Stimulated activated CD8-positive, alpha-beta memory T cell treated with anti-CD3 and anti-CD28 coated beads, Interleukin-2, amount 100 ng/mL, for 48 hours (primary cell): ENCODE measurements at places on chromosomes 2 and 18.

GRCh38 chr2:152309352-152310214, 25.4 kb upstream of the FMNL2 start:
- DNase-seq: no peak

DNA sequence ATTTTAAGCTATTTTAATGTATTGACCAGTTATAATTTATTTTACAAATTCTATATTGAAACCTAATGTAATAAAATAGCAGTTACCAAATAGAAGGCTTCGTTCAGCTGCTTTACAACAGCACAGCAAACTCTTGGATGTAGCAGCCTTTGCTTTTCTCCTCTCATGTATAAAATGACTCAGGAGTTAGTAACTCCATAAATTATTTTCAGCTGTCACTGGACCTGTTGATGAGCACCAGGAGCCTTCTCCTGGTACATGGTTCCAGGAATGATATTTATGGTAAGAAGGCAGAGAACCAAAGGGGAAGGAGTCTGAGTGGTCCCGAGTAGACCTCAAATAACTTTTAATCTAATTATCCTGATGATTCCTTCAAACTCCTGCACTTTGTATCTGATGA, 256.4 kb upstream of the NETO1 start:
- no peak for DNase-seq

GRCh38 chr2:181904022-181904632, 12.6 kb downstream of the ITPRID2 start:
- DNase-seq: no peak

DNA sequence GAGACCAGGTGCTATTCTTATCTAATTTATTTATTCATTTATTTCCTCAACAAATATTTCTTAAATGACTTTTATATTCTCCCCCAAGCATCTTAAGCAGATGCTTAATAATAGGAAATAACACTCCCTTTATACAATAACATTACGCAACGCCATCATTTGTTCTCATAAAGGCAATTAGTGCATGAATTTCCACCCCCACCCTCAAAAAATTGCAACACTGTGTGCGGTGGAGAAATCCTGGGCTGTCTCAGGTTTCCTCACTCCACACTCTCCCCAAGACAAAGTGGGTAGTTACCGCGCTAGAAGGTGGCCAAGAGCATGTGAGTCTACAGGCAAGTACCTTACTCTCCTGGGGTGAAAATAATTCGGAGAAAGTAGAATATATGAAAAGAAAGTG, 37.0 kb upstream of the CTDP1 start:
- no peak for DNase-seq

DNA sequence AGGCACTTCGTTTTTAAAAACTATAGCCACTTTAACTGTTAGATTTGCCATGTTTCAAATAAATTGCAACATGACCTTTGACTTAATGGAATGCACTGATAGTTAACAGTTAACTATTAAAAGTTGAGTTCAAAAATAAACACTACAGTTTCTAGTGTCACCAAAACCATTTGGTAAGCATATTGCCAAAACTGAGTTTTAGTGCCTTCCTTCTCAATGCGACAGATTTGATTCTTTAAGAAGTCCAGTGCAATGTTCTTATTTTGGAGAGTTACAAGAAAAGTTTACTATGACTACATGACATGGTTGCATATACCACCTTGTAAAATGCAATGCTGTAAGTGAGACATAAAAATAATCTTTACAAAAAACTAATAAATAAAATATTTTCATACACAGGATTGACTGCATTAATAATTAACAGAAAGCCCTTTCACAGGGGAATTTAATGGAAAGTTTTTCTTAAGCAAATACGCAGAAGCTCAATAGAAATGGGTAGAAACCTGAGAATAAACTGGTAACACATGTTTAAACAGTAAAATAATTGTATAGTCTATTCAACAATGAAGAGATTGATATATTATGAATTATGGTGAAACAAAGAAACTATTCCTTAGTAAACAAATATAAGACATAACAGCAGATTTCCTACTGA, 53.8 kb downstream of the GRB14 start:
- DNase-seq: no peak

DNA sequence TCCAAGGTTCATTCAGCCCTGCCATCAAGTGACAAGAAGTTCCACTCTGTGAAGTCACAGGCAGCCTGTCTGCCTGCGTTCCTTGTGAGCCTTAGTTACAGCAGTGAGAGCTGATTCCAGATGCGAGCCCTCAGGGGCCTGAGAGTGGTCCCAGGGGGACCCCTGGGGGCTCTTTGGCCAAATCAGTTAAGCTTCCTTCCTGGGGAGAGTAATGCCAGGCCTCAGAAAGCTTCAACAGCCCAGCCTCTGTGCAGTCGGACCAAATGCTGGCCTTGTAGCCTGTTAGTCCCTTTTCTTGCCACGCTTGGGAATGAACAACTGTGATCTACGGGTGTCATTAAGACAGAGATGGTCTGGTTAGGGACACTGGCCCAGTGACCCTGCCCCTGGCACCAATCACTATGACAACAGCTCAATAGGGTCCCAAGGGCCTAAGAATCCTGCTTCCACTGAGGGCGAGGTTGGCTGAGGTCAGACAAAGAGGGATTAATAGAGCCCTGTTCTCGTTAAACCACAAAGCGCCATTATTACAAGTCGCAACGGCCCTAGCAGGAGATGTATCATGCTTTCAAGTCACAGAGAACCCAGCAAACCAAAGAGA, 50.9 kb downstream of the HS1BP3 start:
- no peak for DNase-seq
